ENCODE measurements at places on chromosomes 5 and 9.

DNA sequence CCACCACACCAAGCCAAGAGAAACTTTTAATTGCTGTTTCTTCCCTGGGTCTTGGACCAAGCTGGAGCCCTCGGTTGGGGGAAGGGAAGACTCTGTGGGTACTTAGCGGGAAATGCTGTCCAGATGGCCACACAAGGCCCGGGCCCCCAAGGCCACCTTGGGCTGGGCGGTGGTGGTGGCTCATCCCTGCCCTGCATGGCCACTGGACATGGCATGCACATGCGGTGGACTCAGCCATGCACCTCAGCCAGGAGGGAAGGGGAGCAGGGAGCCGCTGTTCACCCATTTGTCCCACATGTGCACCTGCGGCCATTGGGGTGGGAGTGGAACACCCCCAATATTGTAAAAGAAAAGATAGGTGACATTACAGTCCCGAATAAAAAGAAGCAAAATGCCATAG lies 72.4 kb downstream of the RGMB start:
- DNase-seq: no peak

- no peak for DNase-seq
These were observed 1.9 kb upstream of the GPR107 start for GRCh38 chr9:130051855-130052254.

- DNase-seq: peak; percentile 6
These were observed 72.8 kb downstream of the PSAT1 start for GRCh38 chr9:78369639-78370219.

DNA sequence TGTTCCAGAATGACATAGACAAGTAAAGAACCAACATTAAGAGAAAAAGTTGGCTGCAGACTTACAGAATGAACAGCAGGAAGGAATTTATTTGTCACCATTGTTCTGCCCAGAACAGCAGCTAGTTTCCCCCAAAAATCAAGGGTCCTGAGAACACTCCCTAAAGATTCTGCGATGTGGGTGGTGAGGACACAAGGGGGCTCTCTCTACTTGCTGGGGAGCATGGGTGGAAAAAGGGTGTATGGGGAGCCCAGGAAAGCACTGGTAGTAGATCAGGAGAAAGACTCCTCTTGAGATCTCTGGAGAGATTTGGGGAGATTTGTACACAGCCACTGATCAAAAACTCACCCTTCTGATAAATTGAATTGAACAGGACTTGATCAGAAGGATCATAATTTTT lies 316.5 kb downstream of the KCTD16 start:
- no peak for DNase-seq

DNA sequence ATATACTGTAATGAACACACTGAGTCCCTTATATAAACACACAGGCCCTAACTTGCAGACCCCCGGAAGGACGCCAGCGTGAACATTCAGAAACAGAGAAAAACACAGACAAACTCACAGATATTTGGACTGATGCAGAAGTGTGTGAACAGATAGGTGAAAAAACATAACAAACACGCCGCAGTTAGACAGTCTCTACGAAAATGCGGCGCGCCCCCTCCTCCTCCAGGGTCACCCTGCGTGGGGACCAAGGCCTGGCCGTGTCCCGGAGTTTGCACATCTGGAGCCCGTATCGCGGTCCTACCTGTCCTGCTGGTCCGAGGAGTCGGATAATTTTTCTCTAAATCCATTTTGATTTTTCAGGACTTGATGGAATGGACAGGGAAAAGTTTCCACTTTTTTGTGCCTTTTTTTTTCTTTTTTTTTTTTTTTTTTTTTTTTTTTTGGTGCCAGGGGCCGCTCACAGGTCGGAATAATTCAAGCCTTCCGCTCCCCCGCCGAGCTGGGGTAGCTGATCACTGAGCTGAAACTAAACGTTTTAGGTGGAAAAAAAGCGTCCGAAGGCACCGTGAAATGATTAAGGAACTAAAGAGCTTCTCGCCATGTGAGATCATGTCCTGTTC lies at the start of gene PAX5:
Gene PAX5, minus strand, starts transcription at position 587 of the 623 bp plus-strand sequence. Its CDS starts 237 bp downstream, at position 350.
- no peak for DNase-seq

GRCh38 chr9:92668746-92669526 lies 995 bp downstream of the IPPK start:
- no peak for DNase-seq

DNA sequence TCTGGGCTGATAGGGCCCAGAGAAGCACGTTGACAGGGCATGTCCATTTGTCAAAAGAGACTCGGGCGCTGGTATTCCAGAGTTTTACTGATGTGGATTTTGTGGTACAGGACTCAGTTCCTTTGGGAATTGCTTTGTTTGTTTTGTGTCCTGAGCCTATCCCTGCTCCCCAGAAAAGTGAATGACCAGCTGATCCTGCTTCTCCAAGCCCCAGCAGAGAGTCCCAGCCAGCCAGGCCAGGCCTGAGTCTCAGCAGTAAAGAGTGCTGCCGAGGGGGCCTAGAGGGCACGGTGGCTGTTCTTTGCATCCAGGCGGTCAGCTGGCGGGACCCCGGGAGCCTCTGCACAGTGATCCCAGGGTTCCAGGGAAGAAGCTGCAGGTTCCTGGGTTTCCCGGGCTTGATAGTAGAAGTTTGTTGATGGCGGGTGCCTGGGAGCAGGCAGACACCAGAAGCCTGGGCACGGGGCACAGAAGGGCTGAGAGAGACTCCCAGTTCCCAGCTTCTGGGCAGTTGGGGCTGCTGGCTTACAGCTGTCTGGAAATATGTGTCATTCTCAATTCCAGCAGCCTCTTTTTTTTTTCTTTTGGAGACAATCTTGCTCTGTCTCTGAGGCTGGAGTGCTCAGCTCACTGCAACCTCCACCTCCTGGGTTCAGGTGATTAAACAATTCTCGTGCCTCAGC lies 8.7 kb downstream of the PRDM12 start:
- no peak for DNase-seq

DNA sequence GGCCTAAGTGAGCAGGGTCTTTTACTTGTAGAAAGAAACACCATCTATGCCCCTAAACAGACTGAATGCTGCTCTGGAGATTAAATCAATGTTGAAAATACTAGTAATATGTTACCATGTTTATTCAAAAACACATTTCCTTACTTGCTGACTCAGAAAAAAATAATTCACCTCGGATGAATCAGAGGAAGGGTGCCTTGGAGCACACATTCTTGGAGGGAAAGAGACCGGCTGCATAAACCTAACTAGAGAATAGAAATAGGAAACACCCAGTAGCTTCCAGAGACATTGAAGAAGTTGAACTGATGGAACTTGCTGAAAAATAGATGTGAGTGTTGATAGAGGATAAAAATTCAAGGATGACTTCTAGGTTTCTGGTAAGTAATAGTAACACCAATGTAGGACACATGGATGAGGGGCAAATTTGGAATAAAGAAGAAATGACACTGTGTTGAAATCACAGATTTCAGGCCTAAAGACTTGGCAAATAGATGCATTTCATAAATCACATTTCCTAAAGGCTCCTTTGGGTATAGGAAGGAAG lies 76.9 kb upstream of the MINAR2 start:
- no peak for DNase-seq

DNA sequence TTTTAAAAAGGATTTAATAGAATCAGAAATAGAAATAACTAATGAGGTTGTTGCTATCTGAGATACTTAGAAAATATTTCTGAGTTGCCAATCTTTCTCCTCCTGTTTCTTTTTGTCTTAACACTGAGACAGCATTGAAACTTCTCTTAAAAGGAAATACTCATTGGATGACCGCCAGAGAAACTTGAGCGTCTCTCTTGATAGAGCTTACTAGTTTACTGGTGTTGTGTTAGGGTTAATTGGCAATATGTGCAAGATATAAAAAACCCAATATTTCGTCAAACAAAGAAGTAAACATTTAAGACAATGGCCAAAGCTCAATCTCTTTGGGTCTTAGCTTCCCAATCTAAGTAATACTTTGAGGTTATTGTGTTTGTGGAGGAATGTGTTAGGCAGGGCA lies 176.4 kb upstream of the CHD1 start:
- DNase-seq: no peak

- peak; percentile 60 for DNase-seq
These were observed 41.5 kb upstream of the MAP1B start for GRCh38 chr5:72065751-72066255.

- no peak for DNase-seq
These were observed 173.4 kb downstream of the PPP2R2B start for GRCh38 chr5:146704949-146705665.

DNA sequence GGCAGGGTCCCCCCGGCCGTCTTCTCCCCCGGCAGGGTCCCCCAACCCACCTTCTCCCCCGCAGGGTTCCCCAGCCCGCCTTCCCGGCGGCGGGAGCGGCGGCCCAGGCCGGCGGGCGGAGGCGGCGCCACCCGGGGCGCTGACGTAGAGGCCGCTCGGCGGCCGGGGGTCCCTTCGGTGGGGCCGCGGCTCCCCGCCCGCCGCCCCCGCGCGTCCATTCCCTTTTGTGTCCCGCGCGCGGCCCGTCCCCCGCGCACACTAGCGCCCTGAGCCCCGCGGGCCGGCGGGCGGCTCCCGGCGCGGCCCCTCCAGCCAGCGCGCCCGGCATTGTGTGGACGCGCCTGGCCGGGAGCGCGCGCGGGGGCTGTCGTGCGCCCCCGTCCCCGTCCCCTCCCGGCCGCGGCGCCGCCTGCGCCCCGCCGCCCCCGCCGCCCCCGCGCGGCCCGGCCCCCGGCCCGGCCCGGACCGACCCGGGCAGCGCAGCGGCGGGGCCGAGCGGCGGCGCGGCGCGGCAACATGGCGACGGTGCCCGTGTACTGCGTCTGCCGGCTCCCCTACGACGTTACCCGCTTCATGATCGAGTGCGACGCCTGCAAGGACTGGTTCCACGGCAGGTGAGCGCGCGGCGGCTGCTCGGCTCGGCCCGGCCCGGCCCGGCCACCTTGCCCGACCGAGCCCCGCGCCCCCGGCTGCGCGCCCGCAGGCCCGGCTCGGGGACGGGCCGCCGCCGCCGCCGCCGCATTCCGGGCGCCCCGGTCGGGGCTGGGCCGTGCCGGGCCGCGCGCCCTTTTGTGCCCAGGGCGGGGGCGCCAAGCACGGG lies at the start of gene PHF2:
Gene PHF2, plus strand, starts transcription at position 327 of the 820 bp plus-strand sequence. Its CDS starts 190 bp downstream, at position 517.
- DNase-seq: no peak

- DNase-seq: no peak
These were observed at the start of gene HAVCR1 for GRCh38 chr5:157059093-157059539. HAVCR1 (minus strand) TSS chr5:157059116; CDS start chr5:157057943, 1,173 bp downstream.

DNA sequence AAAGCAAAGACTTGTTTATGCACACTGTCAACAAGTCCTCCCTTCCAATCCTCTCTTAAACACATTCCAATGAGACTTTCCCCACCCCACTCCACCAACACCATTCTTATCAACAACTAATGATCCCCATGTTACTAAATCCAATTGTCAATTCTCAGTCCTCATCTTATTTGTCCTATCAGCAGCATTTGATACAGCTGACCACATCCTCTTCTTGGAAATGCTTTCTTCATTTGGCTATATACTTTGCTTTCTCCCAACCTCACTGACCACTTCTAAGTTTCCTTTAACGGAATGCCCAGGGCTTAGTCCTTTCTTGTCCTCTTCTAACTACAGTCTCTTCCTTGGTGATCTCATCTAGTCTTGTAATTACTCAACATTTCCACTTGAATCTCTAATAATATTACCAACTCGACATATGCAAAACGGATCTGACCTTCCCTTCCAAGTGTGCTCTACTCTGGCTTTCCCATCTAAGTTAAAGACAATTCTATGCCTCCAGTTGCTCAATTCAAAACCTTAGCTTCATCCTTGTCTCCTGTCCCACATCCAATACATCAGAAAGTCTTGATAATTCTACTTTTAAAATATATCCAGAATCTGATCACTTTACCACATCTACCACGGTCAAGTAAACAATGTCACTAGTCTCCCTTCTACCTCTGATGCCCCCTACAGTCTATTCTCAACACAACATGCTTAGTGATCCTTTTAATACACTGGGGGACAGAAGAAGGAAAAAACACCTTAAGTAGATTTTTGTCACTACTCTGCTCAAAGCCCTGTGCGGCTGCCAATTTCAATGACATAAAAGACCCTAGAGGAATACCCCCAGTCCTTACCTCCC lies 25.5 kb downstream of the AGTPBP1 start:
- no peak for DNase-seq

GRCh38 chr5:14912206-14912605 lies 40.6 kb upstream of the ANKH start:
- DNase-seq: no peak

- DNase-seq: no peak
These were observed 52.3 kb downstream of the MYO10 start for GRCh38 chr5:16883806-16884205.

DNA sequence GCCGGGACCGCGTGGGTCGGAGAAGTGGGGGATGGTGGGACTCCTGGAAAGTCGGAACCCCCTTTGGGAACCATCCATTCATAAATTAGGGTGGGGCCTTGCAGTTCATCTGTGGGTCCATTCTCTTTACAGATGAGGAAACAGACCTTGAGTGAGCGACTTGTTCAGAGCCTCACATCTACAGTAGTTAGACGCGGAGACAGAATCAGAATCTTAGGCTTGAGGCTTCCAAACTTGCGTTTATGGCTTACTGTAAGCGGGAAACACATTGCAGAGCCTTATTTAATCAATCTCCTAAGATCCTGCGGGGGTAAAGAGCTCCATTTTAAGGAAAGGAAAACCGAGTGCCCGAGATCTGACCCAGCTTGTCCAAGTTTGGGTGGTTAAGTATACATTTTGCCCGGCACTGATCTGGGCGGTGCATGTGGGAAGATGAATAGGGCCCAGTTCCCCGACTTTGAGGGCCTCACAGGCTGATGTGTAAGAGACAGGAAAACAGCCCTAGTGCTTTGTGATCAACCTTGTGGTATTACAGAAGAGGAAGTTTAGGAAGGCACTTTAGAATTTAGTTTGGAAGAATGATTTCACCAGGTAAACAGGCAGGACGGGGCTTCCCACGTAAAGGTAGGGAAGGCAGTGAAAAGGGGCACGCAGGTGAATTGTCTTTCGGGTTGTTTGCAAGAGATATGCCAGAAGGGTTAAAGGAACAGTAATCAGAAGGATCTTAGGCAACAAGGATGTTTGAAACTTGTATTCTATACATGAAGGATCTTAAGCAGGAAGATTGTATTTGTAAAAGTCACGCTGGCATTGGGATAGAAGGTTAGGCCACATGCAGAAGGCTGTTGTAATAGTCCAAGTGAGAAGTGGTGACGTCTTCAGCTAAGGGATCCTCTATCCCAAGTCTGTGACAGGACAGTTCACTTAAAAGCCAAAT lies 744 bp downstream of the TARS1 start:
- DNase-seq: peak; percentile 75

- DNase-seq: no peak
These were observed 61.4 kb upstream of the FST start for GRCh38 chr5:53418826-53419658.

Data from NCI-H187 (cell line).